ENCODE measurements at places on chromosomes 6 and 20. TPM values are rescaled to one million over a fixed set of nuclear protein-coding genes. Genes with fewer than 3 reads are reported as not detected.

FOXS1 gene
- 0.25 TPM for total RNA-seq

FOXO3 gene
- total RNA-seq = 16.3 TPM

ADAM33 gene
- total RNA-seq = 0.14 TPM

SMLR1 gene
- not detected for total RNA-seq

ULBP2 gene
- total RNA-seq = 4.1 TPM
